ENCODE measurements at places on chromosomes 2 and 18.

DNA sequence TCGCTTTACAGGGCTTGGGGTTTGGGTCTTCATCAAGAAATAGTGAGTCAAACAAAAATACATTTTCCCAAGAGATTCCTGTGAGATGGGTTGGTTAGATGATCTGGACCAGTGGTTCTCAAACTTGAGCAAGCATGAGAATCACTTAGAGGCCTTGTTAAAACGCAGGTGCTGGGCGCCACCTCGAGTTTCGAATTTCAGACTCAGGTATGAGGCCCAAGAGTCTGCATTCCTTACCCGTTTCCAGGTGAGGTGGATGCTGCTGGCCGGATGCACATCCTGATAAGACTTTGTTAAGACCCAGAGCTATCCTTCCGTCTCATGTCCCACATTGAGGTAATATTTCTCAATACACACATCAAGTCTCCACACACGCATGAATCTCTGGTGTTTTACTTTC is 707.8 kb upstream of the SALL3 start:
- no peak for DNase-seq

DNA sequence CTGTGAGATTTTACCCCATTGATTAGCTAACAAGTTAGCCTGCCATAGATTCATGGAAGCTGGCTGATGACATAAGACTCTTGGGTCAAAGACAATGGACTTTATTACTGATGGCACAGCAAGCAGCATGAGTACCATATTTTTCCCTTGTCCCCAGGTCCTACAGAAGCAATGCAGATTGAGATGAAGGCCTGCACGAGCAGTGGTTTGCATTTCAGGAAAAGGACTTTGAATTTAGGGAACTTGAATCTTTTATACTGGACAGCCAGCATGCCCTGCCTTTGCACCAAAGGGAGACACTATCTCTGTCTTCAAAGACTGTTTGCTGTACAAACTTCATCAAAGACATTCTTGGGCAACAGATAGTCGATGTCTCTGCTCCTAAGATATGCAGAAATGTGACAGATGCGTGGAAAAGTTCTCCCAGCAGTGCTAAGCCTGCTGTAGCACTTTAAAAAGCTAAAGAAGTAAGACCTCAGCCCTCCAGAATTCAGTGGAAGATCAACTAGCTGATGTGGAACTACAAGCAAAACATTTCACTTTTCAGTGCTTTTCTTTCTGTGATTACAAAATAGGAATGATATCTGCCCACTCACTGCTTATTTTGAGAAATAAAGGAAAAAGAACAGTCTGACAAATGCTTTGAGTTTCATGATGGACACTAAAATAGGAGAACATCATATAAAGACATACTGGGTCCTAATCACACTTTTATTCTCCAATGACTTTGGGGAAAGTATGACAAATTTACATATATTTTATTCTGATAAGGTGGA is 44.4 kb upstream of the TANK start:
- DNase-seq: no peak

GRCh38 chr18:36772241-36772723 is 56.5 kb downstream of the TPGS2 start:
- no peak for DNase-seq

GRCh38 chr2:236568068-236568921 is 1.3 kb upstream of the ACKR3 start:
- DNase-seq: peak; percentile 17

GRCh38 chr2:3392216-3392615 is 12.7 kb downstream of the TRAPPC12 start:
- DNase-seq: no peak

DNA sequence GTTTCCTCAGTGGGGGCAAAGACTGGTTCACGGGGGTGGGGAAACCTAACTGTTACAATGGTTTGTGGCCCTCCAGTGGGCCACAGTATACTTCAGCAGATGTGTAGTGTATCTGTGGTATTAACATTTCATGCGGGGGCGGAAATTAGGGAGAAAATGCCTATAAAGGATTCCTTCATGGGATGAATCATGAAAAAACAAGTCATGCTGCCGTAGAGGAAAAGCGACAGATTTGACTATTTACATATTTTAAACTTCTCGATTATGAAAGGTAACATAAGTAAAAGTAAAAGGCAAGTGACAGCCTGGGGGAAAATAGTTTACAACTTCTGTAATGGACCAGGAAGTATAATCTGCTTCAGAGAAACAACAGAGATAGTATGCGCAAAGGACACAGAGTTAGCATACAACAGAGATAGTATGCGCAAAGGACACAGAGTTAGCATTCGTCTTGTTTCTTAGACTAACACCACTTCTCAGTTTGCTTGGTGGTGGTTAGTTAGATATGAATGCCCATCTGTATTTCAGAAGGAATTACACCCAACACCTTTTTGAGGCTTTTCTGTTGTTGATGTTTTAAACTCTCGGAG is 41.1 kb downstream of the MRPS9 start:
- no peak for DNase-seq

- no peak for DNase-seq
These were observed 72.3 kb downstream of the IL1R2 start for GRCh38 chr2:102063941-102064678.

DNA sequence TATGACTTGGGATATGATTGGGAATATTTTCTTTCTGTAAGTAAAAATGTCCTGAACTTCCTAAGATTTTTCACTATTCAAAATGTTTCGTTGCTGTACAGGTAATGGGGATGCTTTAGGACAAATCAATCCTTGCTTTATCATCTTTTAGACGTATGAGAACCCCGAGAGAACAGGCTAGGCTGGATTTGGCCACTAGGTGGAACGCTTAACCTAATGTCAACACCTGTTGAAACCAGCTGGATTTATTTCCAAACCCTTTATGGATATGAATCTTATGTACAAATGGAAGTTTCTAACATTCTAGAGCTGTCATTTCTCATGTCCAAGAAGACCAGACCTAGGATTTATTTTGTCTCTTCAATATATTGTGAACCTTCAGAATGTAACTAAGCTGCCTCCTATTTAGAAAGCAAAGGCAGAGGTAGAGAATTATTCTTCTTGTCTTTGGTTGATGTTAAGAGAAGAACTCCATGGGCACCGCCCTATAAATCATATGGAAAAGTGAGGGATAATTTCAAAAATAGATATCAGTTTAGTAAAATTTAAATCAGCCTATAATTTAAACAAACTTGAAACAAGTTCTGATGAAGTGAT is 96.7 kb downstream of the PMAIP1 start:
- no peak for DNase-seq

DNA sequence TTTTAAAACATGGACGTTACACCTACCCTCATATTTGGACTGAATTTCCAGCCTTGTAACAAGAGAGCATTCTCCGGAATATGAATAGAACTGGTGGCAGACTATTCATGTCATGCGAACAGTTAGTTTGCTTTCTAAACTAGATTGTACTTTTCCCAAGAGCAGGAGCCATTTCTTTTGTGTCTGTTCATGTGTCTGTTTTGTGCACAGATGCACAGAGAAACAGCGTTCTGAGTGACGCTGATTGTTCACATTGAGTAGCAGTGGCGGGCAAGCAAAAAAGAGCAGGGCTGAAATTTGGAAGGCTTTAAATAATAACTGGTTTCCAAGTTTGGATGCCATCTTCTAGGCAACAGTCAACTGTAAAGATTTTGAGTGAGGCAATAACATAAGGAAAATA is 200.3 kb downstream of the NRXN1 start:
- DNase-seq: no peak

- no peak for DNase-seq
These were observed 126.6 kb upstream of the SLC1A4 start for GRCh38 chr2:64862623-64863022.

- no peak for DNase-seq
These were observed 117.3 kb upstream of the SEC11C start for GRCh38 chr18:59022167-59022945.

DNA sequence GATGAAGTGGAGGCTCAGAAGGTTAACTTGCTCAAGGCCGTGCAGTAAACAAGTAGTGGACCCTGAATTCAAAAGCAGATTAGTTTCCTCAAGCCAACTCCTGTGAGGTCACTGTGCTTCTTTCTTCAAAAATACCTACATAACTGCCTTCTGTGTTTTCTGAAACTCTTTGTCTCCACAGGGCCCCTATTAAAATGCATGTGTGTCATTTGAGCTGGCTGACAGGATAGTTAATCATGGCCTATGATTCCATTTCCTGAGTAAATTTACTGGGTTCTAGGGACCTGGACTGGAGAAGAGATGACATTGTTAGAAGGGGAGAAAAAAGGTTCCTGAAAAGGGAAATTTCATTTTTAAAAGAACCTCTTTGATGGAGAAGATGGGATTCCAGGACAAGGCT is 12.9 kb upstream of the DTNA start:
- no peak for DNase-seq

DNA sequence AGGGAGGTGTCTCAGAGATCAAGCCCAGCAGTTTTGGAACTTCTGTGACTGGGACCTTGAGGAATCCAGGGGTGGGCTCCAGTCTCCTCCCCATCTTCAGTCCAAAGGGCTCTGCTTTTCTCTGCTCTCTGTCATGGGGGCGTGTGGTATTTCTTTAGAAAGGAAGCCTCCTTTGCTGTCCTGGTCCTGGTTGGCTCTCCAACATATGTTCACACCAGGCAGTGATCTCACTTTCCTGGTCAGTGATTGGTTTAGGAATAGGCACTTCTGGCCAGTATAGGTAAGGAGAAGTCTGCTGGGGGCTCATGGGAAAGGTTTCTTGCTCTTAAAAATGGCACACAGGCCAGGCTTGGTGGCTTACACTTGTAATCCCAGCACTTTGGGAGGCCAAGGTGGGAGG is 115.5 kb upstream of the HAAO start:
- no peak for DNase-seq

DNA sequence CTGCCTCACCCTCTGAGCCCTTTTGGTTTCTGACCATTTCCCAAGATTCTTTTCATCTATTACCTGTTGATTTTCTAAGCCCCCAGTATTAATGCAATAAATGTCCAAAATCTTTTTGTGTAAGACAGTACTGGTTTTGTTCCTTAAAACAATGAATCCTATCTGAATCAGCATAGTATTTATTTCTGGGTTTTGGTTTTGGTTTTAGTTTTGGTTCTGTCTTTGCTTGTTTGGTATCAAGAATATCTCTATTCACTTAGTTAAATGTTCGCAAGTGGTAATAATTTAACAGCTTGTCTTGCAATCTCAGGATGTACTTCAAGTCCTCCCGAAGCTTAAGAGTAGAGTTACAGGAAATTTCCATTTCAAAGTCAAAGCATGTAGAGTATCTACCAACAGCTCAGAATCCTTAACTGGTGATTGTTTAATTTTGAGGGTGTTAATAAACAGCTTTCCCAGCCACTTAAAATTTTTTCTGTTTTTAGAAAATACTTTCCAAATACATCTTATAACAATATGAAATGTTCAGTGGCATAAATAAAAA is 67.7 kb upstream of the NEDD4L start:
- no peak for DNase-seq

GRCh38 chr2:189252991-189253675 is 73.6 kb upstream of the COL5A2 start:
- no peak for DNase-seq

GRCh38 chr2:46384457-46384815 is 87.2 kb downstream of the EPAS1 start:
- no peak for DNase-seq

DNA sequence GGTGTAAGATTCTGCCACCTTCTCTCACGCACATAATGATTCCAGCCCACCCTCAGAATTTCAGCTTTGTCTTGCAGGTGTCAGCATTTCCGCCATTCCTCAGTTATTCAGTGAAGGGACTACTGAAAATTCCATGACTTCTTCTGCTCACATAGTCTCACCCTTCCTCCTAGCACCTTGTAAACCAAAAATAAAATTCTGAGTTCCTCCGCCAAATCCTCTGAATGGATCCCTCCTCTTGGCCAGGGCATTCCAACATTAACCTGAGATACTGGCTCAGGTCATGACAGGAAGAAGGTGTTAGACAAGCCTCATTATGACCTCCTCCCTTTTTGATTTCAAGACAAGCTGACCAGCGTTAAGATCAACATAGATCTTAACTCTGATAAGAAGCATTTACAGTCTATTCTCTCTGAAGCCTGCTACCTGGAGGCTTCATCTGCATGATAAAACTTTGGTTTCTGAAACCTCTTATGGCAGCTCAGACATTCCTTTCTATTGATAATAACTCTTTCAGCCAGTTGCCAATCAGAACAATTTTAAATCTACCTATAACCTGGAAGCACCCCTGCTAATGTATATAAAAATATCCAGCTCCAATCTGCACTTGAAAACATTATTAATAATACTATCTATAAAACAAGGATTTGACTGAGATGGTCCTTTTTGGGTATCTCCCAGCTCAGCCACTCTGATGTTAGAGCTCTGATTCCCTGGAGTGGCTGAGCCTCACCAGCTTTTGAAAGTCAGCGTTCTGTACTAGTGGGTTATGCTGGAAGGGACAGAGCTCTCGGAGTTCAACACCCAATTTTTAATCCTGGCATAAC is 136.4 kb upstream of the APCDD1 start:
- DNase-seq: no peak

DNA sequence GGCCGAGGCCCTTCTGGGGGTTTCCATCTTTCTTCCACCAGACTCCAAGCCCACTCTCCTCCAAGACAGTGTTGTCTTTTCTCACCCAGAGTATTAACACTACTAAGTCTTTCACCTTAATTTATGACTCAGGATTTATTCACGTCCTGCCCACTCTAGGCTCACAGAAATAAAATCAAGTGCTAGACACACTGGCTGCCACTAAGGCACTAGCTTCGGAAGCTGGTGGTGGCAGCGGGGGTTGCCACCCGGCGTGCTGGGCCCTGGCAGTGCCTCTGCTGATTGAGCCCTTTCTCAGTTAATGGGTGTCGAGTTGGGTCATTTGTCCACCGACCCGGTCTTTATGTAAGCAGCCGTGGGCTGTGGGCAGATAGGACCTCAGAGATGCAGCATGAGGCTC is 93.6 kb upstream of the FZD5 start:
- no peak for DNase-seq

- DNase-seq: no peak
These were observed 1103.6 kb downstream of the LRP1B start for GRCh38 chr2:141027221-141027620.

- DNase-seq: no peak
These were observed 190.2 kb downstream of the INHBB start for GRCh38 chr2:120536141-120536540.

GRCh38 chr2:157231476-157231875 is 26.0 kb upstream of the GALNT5 start:
- DNase-seq: no peak

DNA sequence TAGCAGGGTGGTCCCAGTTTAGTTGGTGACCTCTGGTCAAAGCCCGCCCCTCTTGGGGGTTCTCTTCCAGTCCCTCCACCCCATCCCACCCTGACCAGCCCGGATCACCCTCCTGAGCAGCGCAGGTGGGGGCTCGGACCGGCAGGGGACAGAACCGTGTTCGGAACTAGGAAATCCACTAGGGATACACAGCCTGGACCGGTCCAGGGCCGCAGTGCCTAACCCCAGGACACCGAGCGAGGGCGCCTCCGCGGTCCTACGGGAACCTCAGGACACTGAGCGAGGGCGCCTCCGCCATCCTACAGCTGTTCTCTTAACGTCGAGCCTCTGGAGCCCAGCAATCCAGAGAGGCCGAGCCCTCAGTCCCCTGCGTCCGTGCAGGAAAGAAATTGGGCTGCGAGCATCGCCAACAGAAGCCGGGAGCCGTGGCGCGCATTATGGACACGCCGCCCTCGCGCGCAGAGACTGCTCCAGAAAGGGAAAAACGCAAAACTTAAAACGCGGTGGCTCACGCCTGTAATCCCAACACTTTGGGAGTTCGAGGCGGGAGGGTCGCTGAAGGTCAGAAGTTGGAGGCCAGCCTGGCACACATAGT is 8.5 kb downstream of the RAX start:
- DNase-seq: no peak

All from cortex of kidney (tissue), 1 donor.